ENCODE measurements at places on chromosomes 1 and 21. TPM values are rescaled to one million over a fixed set of nuclear protein-coding genes. Genes with fewer than 3 reads are reported as not detected.

DNA sequence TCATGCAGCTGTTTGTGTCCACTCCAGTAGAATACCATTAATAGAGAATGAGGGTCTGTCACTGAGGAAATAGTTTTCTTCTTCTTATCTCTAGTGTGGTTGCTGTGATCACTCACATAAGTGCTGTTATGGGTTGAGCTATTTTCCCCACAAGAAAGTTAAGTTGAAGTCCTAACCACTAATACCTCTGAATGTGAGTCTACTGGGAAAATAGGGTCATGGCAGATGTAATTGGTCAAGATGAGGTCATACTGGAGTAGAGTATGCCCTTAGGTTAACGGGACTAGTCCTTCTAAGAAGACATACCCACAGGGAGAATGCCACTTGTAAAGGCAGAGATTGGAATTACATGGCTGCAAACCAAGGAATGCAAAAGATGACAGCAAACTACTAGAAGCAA is 70.5 kb upstream of the COL24A1 start:
- no peaks in the 10 kb centered on the region for H3K4me1 ChIP-seq
- H3K27me3 ChIP-seq = no peaks in the 10 kb centered on the region
- H3K36me3 ChIP-seq = no peaks in the 10 kb centered on the region
- no peak overlapping the region for H3K4me3 ChIP-seq
- no peak for DNase-seq
- H3K27ac ChIP-seq = no peak overlapping the region

DNA sequence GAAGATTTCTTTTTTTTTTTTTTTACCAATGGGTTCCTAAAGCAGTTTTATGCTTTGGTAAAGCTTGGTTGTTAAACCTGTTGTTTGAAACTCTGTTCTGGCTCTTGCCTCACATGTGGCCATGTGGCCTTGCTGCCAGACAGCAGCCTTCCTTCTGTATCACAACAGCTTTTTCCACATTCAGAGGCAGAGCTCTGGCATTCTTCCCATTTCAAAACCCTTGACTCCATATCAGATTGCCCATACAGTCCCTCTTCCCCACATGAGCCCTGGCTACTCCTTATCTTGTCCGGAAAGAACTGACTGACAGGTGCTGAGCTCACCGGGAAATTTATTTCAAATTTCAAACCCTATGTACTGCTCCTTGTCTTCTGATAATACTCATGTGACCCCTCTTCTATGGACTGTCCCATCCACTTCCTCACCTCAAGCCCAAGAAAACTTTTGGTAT is 38.5 kb upstream of the LAX1 start:
- no peaks in the 10 kb centered on the region for H3K27me3 ChIP-seq
- no peak for DNase-seq
- H3K4me3 ChIP-seq = no peak overlapping the region

DNA sequence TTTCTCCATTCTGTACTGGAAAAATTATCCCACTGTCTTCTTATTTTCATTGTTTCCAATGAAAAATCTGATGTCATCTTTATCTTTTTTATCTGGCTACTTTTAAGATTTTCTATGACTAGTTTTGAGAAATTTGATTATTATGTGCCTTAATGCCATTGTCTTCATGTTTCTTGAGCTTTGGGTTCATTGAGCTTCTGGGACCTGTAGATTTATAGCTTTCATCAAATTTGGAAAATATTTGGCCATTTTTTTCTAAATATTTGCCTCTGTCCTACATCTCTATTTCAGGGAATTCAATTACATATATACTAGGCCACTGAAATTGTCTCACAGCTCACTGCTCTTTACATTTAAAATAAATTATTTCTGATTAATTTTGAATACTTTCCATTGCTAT is 38.7 kb upstream of the KCNH1 start:
- H3K4me3 ChIP-seq = no peak overlapping the region
- no peaks in the 10 kb centered on the region for H3K36me3 ChIP-seq
- no peak for DNase-seq
- H3K27ac ChIP-seq = no peak overlapping the region
- no peaks in the 10 kb centered on the region for H3K4me1 ChIP-seq

GRCh38 chr1:110673197-110673701 is 1.5 kb downstream of the KCNA3 start:
- no peak for DNase-seq
- no peaks in the 10 kb centered on the region for H3K4me1 ChIP-seq

DNA sequence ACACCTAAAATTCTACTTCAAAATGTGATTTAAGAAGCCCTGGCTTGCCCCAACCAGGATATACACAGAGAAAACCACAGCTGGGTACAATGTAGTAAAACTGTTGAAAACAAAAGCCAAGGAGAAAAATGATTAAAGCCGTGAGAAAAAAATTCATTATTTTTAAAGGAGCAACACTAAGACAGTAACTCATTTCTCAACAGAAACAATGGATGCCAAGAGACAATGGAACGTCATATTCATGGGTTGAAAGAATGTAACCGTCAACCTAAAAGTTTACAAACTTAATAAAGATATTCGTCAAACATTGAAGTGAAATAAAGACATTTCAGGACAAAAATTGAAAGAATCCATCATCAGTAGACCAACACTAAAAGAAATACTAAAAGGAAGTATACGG is 340.9 kb downstream of the KIF26B start:
- H3K27me3 ChIP-seq = no peaks in the 10 kb centered on the region
- no peak overlapping the region for H3K27ac ChIP-seq
- no peaks in the 10 kb centered on the region for H3K4me1 ChIP-seq
- no peak overlapping the region for H3K4me3 ChIP-seq
- no peak for DNase-seq
- H3K36me3 ChIP-seq = no peaks in the 10 kb centered on the region

The TMEM9 gene
- total RNA-seq = 45.8 TPM

All from ascending aorta (tissue), 2 donors.